WTC11 (cell line): ENCODE measurements at places on chromosomes 1 and 21. TPM values are rescaled to one million over a fixed set of nuclear protein-coding genes. Genes with fewer than 3 reads are reported as not detected.
A peak's percentile ranks its signal among the peaks of the same experiment; 100 is the strongest.

DCAF8 gene
- 121 to 143 TPM (median 128 TPM) in 3 replicates for total RNA-seq

DIO1 gene
- 0.23 TPM in 1 of 3 replicates, not detected in the others for total RNA-seq

LCE1E gene
- not detected in 3 replicates for total RNA-seq

CFHR2 gene
- total RNA-seq = 0.37 TPM in 1 of 3 replicates, not detected in the others

GRCh38 chr1:151760597-151761385 lies 2.5 kb downstream of the MRPL9 start:
- no peak for DNase-seq
- H3K4me1 ChIP-seq = peaks cover 14% of the 10 kb centered on the region
- no peak overlapping the region for H3K27ac ChIP-seq
- H3K4me3 ChIP-seq = peak overlapping the region; percentile 34; the same call in 1 of the 2 replicates

GRCh38 chr1:157193702-157194391 lies 55.7 kb upstream of the ETV3 start:
- DNase-seq = peak; percentile 90
- no peaks in the 10 kb centered on the region for H3K36me3 ChIP-seq
- peaks cover 21% of the 10 kb centered on the region for H3K4me1 ChIP-seq

DNA sequence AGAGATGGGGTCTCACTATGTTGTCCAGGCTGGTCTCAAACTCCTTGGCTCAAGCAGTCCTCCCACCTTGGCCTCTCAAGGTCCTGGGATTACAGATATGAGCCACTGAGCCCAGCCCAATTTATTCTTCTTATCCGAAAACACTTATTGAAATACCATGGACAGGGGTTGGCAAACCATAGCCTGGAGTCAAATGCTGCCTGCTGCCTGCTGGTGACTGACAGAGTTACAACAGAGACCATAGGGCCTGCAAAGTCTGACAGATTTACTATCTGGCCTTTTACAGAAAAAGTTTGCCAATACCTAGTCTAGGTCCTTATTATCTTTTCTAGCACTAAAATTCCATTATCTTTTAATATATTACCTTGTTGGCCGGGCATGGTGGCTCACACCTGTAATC lies 87.1 kb upstream of the ZNF281 start:
- H3K27ac ChIP-seq = no peak overlapping the region
- H3K27me3 ChIP-seq = no peaks in the 10 kb centered on the region; the same call in 1 of the 2 replicates
